ENCODE measurements at places on chromosomes 2 and 18.

- no peak for DNase-seq
These were observed 1115.9 kb upstream of the ZEB2 start for GRCh38 chr2:145635706-145636427.

GRCh38 chr2:12424809-12425208 lies 291.9 kb upstream of the TRIB2 start:
- DNase-seq, result no peak

DNA sequence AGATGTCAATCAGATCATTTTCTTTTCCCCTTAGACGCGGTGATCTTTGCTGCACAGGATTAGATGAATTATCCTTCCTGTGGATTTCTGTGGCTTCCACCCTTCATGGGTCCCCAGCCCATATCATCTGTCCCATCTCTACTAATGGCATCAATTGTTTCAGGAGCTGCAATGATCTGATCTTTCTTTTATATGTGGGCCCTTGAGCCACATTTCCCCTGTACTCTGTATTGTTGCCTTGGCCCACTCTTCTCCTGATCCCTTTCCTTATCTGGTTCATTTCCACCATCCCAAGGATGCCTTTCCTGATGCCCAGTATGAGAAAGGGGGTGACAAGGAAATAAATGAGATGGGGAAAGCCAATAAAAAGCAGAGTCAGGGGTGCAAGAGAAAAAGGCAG lies 24.7 kb downstream of the SP140 start:
- no peak for DNase-seq

DNA sequence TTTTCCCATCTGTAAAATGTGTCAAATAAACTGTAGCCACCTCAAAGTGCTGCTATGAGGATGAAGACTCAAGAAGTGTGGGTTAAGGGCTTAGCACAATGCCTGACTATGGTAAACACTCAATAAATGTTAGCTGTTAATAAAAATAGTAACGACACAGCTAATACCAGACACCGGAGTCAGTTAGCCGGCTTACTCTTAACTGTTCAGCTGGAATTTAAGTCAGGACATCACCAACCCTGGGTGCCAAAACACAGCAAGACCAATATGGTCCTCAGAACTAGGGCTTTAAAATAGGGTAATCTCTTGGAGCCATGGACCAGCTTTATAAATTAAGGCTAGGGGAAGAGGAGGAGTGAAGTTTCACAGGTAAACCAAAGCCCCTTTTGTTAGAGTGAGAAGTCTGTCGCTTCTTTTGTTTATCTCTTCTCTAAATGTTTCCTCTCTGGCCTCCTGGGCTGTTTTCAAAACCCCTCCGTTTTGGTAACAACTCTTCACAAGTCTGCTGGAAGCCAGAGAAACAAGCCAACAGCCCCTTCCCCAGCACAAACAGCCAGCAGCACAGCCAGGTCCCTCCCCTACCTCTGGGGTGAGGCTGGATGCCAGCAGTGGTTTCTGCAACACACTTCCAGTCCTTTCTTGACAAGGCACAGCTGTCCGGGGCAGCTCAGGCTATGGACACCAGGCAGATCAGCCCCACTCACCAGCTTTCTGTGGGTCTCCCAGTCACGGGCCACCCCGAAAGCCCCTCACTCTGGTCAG lies 13.8 kb upstream of the FZD7 start:
- DNase-seq, result no peak

DNA sequence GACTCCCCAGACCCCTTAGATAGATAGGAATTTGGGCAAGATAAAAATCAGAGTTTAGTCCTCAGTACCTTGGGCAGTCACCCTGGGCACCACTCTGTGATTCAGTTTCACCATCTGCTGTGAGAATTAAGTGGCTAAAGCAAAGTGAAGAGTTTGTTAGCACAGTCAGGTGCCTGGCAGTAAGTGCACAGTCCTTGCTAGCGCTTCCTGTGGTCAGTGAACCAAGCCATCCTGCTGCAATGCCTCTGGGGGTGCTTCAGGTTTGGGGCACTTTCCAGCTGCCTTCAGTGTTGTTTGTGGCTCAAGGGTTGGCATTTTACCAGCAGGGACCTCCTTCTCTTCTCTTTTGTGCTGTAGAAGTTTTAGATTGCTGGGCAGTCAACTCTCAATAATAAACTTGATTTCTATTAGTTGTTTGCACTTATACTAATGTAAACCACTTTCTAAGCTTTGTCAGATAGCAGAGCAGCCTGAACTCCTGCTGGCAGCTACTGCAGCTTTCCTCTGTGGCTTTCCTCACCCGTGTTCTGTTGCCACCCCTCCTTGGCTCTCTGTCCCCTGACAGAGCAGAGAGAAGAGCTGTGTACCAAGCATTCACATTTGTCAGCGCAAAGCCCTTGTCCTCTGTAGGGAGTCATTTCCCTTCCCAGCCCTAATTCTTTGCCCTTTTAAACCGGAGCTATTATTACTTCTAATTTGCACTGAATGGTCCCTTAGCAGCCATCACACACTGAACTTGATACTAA lies 48.4 kb upstream of the RMP24 start:
- DNase-seq, result no peak

DNA sequence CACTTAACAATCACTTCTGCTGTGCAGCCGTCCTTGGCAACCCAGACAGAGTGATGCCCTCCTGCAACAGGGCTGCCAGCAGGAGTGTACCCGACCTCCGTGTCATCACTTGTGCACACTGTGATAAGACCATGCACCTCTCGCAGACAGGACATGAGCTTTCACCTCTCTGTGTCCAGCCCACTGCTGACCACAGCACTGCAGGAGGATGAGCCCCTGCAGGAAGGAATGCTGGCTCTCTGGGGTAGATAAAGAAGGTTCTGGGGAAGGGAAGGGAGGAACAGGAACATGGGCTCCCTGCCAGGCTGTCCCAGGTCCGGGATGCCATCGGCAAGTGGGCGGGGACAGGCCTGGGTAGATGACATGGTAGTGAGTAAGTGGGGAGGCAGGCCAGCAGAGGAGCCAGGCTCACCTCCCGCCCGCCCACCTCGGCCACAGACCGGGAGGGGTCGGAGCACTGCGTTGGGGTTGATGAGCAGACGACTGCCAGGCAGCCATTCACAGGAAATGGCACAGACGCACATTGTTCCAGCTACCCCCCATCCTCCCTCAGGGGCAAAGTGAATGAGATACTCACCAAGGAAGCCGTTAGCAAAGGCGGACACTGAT lies 18.6 kb upstream of the COL6A3 start:
- DNase-seq, result no peak

DNA sequence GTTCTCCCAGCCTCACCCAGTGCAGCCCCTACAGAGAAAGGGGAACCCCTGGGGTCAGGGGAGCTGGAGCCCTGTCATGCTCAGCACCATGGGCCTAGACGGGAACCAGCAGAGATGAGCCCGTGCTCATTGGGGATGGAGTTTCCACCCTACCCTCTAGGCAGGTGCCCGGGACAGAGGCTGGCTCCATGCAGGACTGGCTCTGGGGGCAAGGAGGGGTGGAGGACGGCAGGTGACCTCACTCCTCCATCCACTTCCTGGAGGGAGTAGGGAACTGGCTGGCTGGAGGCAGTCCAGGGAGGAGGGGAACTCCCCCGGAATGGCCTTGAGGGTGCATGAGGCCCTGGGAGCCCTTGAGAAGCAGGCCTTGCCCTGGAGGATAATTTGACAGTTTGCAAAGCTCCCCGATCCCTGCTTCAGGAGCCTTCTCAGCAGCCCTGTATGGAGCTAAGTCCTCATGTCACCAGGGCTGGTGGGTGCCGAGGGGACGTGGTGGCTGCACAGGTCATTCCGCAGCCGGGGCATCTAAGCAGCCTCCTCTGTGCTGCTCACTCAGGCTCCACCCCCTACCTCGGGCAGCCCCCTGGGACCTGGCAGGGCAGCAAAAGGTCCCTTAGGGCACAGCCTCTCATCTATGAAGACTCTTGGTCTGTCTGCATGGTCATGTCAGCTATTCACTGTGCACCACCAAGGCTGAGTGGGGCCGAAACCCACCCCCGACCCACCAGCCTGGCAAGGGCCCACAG lies 2.1 kb downstream of the NEURL3 start:
- no peak for DNase-seq

GRCh38 chr2:135916207-135916606 lies 40.0 kb upstream of the MCM6 start:
- peak; percentile 15 for DNase-seq

DNA sequence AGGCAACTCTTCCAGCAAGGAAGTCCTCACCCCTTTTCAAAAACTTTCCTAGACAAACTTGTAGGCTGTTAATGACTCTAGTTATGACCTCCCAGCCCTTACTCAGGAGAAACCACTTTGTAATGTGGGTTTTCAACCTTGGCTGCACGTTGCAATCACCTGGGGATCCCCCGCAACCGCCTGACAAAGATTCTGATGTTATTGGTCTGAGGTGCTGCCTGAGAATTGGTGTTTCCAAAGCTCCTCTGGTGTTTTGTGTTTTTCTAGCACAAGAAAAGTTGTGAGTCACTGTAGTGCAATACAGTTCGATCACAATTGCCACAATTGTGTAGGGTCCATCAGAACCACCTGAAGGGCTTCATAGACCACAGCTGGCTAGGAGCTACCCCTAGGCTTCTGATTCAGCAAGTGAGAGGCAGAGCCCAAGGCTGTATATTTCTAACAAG lies 121.6 kb downstream of the SP100 start:
- DNase-seq, result peak; percentile 61

GRCh38 chr18:44741085-44741484 lies 60.4 kb downstream of the SETBP1 start:
- DNase-seq, result no peak

DNA sequence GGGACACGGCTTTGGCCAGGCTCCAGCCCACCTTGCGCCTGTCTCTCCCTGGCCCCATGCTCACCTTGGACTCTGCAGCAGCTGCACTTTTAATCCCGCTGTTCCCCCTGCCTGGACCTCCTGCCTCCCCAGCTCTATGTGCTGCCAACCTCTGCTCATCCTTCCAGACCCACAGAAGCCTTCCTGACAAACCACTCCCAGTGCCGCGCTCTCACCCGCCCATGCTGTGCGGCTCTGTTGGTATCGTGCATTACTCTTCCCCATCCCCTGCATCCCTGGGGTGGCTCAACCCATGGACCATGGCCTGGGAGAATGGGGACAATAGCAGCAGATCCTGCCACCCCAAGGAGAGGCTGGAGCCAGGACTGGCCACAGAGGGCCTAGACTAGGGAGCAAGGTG lies 303.6 kb downstream of the CELF4 start:
- no peak for DNase-seq

- DNase-seq, result no peak
These were observed 9.2 kb upstream of the WDR33 start for GRCh38 chr2:127820080-127820668.

GRCh38 chr2:100939445-100939844 lies 62.6 kb upstream of the RPL31 start:
- no peak for DNase-seq

- no peak for DNase-seq
These were observed 274.9 kb downstream of the NR4A2 start for GRCh38 chr2:156057647-156058046.

- no peak for DNase-seq
These were observed 234.6 kb downstream of the HAUS1 start for GRCh38 chr18:46338766-46339165.
